ENCODE measurements at places on chromosomes 5 and 9.

DNA sequence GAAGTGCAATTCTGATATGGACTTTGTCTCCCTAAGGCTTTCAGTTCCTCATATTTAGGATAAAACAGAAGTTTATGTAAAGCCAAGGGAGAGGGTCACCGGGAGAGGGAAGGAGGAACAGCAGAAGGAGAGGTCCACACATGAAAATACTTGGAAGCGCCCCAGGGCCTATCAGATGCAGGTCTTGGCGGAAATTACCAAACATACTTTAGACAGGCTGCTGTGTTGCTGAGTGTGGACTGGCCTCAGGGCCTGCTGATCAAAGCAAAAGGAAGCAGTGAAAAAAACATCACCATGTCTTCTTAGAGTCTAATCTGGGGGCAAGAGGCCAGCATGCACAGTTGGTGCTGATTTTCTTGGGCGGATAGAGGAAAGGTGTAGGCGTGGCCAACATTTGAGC is 14.1 kb upstream of the NTRK2 start:
- DNase-seq = no peak

DNA sequence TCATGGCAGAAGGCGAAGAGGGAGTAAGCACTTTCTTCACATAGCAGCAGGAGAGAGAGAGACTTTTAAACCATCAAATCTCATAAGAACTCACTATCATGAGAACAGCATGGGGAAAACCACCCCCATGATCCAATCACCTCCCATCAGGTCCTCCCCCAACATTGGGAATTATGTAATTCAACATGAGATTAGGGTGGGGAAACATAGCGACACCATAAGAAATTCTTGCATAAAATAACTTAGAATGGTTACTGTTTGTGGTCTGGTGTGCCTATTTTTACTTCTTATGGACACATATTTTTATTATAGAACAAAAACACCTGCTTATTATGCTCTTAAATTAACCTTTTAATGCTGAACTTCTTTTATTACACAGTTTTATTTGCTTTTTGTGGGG is 298.1 kb downstream of the PJA2 start:
- DNase-seq = no peak

- no peak for DNase-seq
Observed at GRCh38 chr9:94140418-94140780, 56.1 kb downstream of the PTPDC1 start.

DNA sequence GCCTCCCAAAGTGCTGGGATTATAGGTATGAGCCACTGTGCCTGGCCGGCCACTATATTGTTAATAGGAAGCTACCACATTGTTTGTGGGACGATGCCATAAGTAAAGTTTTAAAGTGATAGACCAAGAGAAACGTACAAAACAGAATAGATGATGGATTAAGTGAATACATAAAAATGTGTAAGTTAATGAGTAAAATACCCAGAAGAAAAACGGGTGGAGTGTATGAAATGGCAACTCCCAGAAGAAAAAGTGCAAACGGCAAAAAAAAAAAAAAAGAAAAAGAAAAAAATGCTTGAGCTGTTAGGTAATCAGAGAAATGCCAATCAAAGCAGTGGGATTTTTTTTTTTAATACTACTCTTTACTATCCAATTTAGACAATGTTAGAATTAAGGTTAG is 246.0 kb downstream of the PDZD2 start:
- no peak for DNase-seq

DNA sequence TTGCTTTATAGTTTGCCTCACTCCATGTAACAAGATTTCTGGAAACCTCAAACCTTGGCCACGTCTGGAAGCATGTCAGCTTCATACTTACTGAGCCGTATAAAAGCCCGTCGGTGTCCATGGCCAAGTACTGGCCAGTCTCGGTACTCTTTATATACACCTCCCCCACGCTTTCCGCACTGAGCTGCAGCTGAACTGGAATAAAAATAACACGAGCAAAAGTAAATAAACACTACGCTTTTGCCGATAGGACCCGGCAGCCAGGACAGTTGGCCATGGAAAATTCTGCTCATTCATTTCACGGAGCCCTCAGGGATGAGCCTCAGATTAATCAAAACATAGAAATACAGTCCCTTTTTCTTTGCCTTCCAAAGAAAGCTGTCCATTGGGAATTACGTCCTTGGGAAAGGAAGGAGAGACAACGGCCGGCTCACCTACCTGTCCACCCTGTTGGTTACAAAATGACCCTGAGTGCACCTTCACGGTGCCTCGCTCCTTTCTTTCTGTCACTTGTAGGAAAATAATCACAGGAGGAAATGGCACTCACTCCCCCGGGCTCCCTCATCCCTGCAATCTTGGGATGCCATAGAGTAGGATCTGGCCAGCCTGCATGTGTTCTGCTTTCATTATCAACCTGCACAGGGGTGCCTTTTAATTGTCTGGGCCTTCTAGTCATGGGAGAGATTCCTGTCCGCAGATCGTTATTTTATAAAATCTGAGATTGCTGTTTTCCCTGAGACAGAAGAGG is 85.1 kb downstream of the FGF1 start:
- DNase-seq = no peak

DNA sequence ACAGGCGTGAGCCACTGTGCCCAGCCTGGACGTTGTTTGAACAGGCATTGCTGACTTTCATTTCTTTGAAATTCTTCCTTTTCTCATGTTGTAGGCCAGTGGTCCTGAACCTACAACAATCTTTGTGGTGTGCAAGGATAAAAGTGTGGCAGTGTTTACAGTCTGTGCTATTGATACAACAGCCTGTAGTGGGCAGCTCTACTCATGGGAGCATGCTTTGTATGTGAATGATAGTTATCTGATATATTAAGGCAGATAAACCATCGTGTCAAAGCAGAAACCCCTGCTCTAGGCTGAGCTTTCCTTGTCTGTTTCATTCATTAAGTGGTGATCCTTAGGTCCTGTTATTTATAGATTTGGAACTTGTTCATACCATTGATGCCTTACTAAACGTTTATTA is 42.6 kb downstream of the CSNK1G3 start:
- no peak for DNase-seq

DNA sequence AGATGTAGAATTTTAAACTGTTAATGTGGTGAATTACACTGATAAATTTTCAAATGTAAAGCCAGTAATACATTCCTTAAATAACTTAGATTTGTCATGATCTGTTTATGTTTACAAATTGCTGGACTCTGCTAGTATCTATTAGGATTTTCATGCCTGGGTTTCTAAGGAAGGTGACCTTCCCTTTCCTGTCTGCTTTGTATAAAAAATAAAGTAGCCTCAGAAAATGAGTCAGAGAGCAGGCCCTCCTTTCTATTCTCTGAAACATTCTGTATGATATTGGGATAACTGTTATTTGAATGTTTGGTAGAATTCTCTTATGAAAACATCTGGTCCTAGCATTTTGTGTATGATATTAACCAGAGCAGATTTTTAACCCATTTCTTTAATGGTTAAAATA is 255.3 kb downstream of the SYK start:
- DNase-seq = no peak

- no peak for DNase-seq
Observed at GRCh38 chr5:57166276-57166675, 7.6 kb upstream of the GPBP1 start.

- DNase-seq = no peak
Observed at GRCh38 chr9:93730217-93730616, 153.8 kb downstream of the PHF2 start.

- DNase-seq = no peak
Observed at GRCh38 chr5:32434221-32434620, 10.3 kb downstream of the ZFR start.

GRCh38 chr9:133370685-133371084 is 5.2 kb downstream of the SURF4 start:
- DNase-seq = no peak

- no peak for DNase-seq
Observed at GRCh38 chr5:169503886-169504285, 79.7 kb upstream of the SPDL1 start.

GRCh38 chr9:17625644-17626388 is 47.0 kb downstream of the SH3GL2 start:
- no peak for DNase-seq

GRCh38 chr9:79195879-79196278 is 375.9 kb upstream of the TLE4 start:
- DNase-seq = no peak

DNA sequence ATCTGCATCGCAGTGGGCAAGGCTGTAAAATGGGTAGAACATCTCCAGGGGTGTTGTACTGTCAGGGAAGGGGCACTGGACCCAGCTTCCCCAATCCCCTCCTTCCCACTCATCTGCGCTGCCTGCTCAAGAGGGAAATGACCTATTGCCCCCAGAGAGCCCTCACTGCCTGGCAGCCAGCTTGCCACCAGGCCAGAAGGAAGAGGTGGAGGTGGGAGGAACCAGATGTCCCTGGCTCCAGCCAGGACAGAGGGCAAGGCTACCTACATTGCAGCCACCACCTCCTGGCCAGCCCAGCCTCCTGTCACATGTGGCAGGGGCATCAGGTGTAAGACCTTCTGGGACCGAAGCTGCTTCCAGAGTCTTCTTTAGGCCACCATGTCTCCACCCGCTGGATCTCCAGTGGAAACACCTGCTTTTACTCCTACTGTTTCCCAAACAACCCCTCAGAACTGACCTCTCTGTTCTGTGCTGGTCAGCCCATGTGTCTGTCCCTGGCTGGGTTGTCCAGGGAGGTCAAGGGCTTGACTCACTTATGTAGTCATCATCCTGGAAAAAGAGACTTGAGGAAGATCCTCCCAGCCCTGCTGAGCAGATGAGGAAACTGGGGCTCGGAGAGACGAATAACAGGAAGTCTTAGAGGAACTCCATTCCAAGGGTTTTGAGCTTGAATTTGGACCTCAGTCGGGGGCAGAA is 42.3 kb downstream of the JADE2 start:
- DNase-seq = no peak

- DNase-seq = no peak
Observed at GRCh38 chr9:97573482-97574073, 59.6 kb downstream of the TSTD2 start.

- DNase-seq = no peak
Observed at GRCh38 chr9:27383524-27383923, 86.6 kb upstream of the EQTN start.

DNA sequence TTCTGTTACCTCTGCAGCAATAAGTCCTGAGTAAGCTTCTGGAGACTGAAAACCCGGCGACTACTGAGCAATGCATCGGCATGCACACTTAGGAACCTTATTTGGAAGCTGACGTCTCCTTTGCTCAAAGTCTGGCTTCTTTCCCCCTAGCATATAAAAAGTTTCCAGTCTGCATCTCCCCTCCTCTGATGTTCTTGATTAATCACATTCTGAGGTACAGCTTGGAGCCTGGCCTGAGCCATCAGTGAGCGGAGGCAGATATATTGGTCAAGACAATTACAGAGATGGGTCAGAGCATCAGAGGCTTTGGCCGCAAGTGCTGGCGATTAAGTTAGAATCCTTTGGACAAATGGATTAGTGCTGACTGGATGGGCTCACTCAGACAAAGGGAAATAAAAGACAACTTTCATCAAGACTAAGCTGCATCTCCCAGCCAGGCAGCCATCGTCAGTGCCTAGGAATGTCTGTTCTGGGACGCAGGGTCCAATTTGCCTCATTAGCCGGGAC is 140.7 kb downstream of the MTX3 start:
- DNase-seq = no peak

- no peak for DNase-seq
Observed at GRCh38 chr9:138066049-138066448, 188.5 kb downstream of the CACNA1B start.

DNA sequence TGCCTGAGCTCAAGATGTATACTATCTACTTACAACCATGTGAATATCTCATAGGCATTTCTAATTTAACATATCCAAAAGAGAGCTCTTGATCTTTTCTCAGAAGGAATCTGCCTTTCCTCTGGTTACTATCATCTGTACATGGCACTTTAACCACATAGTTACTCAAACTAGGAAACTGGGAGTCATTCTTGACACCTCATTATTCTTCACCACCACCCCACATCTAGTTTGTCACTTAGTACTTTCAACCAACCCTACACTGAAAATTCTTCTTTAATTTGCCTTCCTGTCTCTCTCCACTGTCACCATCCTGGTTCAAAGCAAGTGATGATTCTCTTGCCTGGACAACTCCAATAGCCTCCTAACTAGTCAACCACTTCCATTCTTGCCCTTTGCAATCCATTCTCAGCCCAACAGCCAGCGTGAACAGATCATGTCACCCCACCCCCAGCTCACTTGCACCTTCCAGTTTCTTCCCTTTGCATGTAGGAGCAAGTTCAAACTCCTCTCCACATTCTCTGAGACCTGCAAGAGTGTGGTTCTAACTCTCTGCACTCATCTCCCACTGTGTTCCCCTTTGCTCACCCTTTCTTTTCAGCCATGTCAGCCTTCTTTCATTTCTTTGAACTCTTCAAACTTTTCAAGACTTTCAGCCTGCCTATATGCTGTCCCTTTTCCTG is 17.3 kb upstream of the SMAD5 start:
- no peak for DNase-seq

DNA sequence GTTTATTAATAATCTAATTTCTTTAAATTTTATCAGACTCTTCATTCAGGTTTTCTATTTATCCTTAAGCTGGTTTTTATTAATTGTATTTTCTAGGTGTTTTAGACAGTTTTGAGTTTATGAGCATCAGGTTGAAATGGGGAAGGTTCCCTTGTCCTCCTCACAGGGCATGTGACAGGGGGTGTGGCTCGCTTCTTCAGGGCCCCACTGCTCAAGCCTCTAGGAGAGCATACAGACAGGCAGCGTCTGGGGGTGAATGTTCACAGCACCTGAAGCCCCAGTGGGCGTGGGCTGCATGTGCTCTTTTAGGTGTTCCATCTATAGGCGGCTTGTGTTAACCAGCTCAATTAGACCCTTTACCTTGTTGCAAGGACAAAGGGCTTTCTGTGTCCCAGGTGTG is 78.2 kb upstream of the RUFY1 start:
- DNase-seq = no peak

DNA sequence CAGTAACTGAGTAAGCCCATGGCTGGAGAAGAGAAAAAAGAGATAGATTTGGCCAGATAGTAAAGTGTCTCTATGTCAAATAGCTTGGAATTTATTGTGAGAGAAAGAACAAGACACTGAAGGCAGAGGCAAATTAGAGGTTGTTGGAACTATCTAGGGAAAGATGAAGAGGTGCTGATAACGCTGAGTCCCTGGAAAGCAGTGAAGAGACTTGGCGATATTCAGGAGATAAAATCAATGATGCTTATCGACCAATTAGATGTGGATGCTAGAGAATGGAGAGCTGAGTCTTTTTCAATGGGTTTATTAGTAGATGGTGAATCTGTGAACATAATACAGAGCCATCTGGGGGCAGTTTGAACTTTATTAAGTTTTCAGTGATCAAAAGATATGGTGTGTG is 48.6 kb upstream of the GABRA1 start:
- no peak for DNase-seq

- DNase-seq = no peak
Observed at GRCh38 chr9:114121227-114122135, 22.4 kb upstream of the KIF12 start.

DNA sequence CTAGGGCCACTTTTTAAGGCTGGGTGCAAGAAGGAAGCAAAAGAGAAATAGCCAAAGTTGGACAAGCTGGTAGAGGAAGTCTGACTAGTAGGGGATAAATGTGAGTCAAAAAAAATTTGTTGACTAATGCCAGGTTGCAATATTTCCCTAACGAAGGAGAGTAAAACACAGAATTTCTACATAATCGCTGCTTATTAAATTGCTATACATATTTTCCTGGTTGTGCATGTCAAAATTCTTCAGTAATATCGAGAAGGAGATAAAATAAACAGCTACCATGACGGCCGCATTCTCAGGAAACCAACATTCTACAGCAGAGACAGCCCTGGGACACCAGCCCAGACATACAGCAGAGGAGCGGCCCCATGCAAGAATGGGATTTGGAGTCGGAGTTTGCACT is 148.3 kb downstream of the ESM1 start:
- no peak for DNase-seq

GRCh38 chr5:33702867-33703266 is 188.9 kb downstream of the ADAMTS12 start:
- DNase-seq = no peak

- DNase-seq = no peak
Observed at GRCh38 chr5:162227075-162227474, 159.5 kb downstream of the GABRG2 start.

Data from MM.1S (cell line).